ENCODE measurements at places on chromosomes 12 and 14.

- no peak for DNase-seq
Observed at GRCh38 chr12:6547987-6548386, 7.9 kb downstream of the IFFO1 start.

GRCh38 chr14:68359837-68360552 is 432.9 kb downstream of the ZFP36L1 start:
- DNase-seq, result no peak

DNA sequence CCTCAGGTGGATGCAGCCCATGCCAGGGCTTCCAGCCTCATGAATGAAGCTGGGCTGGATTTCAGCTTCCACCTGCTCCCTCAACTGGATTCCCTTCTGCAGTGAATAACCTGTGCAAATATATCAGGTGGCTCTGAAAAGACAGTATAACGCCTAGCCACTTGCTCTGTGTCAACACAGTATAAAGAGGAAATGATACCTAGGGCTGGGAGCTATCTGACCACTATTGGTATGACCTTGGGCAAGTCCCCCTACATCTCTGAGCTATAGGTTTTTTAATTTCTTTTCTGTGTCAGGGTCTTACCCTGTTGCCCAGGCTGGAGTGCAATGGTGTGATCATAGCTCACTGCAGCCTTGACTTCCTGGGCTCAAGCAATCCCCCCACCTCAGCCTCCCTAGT is 19.8 kb downstream of the ISM2 start:
- DNase-seq, result no peak

DNA sequence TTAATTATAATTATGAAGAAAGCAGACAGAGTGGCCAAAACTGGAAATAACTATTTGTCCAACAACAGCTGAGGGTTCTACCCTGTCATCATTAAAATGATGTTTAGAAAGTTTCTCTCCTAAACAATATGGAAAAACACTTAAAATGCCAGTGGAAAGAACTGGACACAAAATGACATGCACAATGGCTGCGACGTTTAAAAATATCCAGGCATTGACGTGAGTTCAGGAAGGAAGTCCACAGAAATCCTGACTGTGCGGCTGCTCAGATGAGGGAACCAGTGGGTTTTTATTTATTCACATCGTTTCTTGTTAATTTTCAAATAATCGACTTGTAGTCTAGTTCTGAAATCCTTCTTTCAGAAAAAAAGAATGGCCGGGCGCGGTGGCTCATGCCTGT is 58.3 kb downstream of the CCNK start:
- DNase-seq, result no peak

DNA sequence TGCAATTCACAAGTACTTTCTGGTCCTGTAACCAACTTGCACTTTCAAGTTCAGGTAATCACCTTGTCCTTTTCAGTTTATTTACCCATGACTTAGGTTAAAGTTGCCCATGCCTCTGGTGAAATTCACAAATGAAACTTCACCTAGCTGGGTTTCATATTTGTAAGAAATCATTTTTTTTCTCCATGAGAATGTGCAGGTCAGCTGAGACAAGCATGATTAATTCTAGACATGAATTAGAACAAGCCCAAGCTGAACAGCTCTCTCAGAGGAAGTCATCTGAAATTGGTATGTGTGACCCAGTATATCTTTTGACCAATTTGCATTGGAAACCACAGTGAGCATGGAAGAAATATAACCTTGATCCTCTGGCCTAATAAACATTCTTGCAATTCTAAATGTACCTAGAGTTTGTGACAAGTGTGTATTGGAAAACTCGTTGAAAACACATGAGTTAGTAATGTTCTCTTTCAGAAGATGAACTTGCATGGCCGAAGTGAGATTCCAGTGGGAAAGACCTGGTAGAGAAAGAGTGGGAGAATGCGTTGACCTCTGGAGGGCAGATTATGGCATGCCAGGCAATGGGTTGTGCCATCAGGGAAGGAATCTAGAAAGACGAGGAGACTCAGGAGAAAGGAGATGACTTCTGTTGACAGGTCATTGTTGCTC is 486.5 kb downstream of the ZFP36L1 start:
- DNase-seq, result no peak

- no peak for DNase-seq
Observed at GRCh38 chr14:95902273-95902826, 25.7 kb downstream of the TUNAR start.

GRCh38 chr12:104218935-104219334 is 3.4 kb downstream of the TXNRD1 start:
- DNase-seq, result no peak

DNA sequence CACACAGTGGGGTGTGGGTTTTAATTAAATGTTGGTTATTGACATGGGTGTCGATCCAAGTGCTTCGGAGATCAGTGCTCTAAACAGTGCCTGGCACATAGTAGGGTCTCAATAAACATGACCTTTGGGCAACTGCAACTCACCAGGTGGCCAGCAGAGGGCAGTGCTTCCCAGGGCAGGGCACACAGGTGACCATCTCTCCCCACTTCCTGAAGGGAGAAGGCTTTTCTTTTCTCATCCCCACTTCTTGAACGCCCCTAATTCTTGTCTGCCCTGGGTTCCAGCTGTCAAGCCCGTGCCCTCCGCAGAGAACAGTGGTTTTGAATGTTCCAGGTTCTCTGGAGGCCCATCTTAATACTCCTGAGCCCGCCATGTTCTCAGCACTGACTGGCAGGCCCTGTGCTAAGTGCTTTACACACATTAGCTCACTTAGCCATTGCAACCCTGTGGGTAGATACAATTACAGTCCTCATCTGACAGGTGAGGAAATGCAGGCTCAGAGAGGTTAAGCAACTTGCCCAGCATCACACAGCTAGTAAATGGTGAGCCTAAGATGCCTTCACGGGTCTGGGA is 16.3 kb downstream of the RAPGEF3 start:
- peak; percentile 85 for DNase-seq

GRCh38 chr12:117857632-117858612 is 110.9 kb downstream of the KSR2 start:
- peak; percentile 29 for DNase-seq

DNA sequence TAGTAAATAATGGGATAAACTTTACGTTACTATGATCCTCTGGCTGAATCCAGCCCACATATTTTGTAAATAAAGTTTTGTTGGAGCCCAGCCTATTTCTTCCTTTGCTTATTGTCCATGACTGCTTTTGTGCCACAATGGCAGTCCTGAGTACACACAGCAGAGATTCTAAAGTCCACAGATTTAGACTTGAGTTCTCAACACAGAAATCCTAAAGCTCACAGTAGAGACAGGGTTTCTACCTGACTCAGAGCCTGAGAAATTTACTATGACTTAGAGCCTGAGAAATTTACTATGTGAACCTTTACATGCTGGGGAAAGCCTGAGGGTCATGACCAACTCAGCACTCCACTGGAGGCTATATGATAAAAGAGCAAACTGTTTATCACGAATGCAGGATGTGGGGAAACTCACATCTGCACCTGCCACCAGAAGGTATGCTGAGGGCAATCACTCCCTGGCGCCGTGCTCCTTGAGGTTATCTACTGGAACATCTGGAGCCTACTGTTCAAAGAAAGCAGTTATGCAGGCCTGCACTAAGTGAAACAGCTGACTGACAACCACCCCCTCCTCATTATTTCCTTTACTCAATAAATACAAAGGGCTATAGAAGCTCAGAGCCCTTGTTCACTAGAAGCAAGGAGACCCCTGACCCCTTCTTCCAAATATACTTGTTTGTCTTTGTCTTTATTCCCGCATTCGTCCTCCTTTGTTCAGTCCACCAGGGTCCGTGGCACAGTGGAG is 52.6 kb upstream of the BICD1 start:
- peak; percentile 69 for DNase-seq

DNA sequence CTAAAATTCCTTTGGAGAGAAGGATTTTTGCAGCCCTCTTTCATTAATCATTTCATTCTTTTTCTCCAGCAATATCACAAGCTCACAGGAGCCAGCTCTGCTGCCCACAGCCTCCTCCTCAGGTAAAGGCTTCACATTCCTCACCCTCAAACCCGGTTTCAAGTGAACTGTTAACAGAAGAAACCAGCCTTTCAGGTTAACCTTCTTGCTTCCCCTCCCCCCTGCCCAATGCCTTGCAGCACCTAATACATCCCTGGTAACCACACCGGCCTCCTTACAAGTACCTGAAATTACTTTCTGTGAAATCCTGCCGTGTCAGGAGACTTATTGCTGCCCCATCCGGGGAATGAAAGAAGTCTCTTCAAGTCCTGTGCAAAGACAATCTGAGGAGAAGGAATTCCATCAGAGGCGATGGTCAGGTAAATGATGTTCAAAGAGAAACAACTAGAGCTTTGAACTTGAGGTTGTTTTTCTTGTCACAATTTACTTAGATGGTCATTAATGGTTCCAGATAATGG is 111.2 kb downstream of the MYRFL start:
- DNase-seq, result no peak

- no peak for DNase-seq
Observed at GRCh38 chr12:105078712-105079570, 5.3 kb downstream of the ALDH1L2 start.

- DNase-seq, result no peak
Observed at GRCh38 chr14:79016828-79017505, 846.8 kb downstream of the NRXN3 start.

DNA sequence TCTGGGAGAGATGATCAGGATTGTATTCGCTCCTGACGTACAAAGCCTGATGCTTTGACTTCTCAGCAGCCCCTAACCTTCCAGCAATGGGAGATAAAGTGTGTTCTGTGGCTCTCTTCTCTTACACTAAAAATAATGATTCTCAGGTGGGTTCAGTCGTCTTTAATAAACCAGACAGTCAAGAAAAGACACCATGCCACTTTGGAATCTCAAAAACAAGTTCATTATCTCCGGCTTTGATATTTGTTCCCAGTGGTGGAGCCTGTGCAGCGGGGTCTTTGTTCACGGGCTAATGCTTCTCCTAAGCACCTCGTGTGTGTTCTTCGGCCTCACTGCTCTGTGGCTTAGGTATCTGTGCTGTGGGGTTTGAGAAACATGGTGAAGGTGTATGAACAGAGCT is 1.6 kb downstream of the ACVR1B start:
- no peak for DNase-seq

GRCh38 chr14:24313913-24314312 is 2.6 kb downstream of the LTB4R start:
- no peak for DNase-seq

DNA sequence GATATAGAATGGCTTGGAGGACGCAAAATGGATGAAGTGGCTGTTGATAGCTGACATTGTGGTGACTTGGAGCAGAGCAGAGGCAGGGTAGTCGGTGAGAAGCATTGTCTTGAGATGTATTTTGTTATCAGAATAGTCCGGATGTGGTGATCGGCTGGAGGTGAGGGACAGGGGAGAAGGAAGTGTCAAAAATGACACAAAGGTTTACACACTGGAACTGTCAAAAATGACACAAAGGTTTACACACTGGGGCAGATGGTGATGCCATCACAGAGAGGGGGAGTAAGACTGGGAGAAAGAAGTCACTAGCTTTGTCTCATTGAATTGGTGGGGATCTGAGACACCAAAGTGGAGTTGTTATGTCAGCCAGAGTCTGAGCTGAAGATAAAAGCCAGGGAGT is 30.1 kb downstream of the CDKL1 start:
- no peak for DNase-seq

GRCh38 chr12:1873531-1874510 is 44.6 kb downstream of the CACNA2D4 start:
- DNase-seq, result no peak

DNA sequence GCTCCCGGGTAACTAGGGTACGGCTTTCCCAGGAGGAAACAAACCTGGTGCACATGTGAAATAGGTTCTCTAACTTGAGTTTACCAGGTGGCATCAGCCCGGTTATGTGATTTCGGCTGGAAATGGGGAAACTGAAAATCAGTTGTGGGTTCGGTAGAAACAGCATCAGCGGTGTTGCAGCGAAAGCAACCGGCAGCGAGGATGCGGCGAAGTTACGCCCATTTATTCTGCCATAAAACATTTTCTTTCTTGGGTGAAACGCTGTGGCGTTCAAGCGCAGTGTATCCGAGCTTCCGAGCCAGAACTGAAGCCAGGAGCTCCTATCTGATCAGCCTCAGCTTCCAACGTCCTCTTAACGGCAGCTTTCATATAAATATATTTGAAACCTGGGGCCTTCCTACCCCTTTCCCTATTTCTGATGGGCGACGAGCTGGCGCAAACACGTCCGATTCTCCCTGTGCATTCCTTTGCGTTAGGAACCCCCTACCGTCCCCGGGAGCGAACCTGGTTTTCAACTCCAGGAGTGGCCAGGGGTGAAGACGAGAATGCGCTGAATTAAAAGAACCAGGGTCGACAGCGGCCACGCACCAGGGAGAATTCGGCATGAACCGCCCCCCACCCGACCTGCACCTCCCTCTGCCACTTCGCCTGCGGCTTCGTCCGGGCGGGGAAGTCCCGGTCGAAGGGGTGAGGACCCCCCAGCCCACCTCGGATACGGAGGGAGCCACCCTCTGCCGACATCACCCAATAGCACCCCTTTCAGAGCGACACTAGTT is 1.6 kb downstream of the DPF3 start:
- DNase-seq, result no peak

GRCh38 chr12:1199700-1200099 is 208.7 kb downstream of the ERC1 start:
- DNase-seq, result no peak

GRCh38 chr12:98399532-98399931 is 115.9 kb upstream of the TMPO start:
- DNase-seq, result no peak

DNA sequence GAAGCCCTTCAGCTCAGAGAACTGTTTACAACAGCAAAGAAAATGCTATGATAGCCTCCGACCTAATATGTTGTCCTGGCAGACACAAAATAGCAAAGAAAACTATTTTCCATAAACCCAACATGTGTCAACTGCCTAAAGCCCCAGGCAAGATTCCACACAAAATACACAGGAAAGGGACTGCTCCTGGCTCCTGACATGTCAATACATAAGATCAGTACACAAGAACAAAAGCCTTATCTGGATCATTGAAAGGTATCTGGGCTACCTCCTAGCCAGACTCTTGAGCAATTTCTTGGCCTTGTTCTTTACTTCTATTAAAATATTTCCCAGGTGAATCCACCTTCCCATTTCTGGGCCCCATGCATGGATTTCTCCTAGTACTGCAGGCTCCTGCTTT is 242.3 kb upstream of the GRIP1 start:
- no peak for DNase-seq

DNA sequence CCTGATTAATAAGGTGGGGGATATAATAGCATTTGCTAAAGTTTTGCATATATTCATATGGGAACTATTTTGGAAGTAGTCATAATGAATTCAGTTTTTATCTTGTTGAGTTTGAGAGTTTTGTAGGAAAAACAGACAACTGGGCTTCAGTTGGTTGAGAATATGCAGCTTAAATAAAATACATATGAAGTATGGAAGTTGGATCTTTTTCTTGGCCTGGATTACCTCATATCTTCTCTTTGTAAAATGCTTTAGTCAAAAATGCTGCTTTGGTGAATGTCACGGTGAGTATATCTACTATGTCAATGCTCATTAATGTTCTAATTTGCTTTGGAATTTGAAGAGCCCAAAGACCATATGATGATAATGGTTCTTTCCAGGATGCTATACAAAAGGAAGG is 552.2 kb upstream of the LMO3 start:
- no peak for DNase-seq

- DNase-seq, result no peak
Observed at GRCh38 chr12:58883576-58884334, 36.5 kb downstream of the LRIG3 start.

GRCh38 chr14:24813819-24814259 is 179.8 kb upstream of the GZMB start:
- no peak for DNase-seq

Data from hematopoietic multipotent progenitor cell treated with erythropoietin and hydrocortisone succinate and interleukin-3 and kit ligand, for 17 days (in vitro differentiated cells).